ENCODE measurements at places on chromosomes 12 and 14. TPM values are rescaled to one million over a fixed set of nuclear protein-coding genes. Genes with fewer than 3 reads are reported as not detected.

- DNase-seq: peak; percentile 67
Observed at GRCh38 chr12:121005346-121005815, 10.9 kb downstream of the C12orf43 start.

- DNase-seq: no peak
Observed at GRCh38 chr12:105257321-105257728, 21.4 kb upstream of the APPL2 start.

DNA sequence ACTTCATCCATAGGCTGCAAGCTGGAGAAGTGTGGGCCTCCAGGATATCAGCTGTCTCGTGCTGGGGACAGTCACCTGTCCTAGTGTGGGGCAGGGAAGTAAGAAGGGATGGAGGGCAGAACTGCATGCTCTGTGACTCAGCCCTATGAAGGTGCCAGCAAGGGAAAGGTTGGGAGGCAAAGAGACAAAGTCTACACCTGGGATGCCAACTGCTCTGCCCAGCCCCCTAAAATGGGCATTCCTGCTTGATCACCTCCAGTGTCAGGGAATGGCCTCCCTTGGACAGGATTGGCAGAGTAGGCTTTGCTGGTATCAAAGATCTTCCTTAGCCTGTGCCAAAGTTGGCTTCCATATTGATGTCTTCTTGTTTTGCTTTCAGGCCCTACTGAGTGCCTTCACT, 335.0 kb downstream of the BCL11B start:
- DNase-seq: no peak

- DNase-seq: peak; percentile 89
Observed at GRCh38 chr14:67411820-67412421, at the start of gene PLEK2. Gene PLEK2 (minus strand): TSS chr14:67412165. CDS start chr14:67412059, 106 bp downstream.

DNA sequence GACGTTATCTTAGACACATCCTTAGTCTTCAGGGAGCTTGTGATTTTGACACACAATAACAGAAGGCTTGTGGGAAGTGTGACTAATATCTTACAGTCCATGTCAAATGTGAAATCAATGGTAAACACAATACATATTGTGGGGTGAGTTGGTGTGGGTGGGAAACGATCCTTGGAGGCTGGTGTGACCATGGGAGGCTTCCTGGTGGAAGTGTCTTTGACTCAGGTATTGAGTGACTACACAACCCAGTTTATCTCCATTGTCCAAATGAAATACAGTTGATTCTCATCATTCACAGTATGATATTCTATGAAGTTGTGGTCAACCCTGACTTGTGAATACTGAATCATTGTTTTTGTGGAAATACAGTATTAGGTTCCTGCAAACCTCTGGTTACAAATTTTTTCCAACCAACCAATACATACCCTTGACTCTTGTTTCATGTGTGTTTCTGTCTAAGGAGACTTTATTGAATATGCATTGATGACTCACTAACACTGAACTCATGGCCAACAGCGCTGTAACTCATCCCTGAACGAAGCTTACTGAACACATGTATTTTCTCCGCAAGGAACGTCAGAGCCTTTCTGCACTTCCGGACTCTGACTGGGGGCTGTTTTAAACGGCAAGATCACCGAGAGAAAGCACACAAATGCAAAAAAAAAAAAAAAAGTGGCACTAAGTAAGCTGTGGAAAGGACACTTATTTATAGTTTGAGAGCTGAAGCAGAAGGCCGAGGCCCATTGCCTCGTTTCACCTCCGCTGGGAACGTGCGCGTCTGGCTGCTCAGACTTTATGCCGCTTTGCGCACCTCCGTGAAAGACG, 59.0 kb downstream of the CLMN start:
- no peak for DNase-seq

DNA sequence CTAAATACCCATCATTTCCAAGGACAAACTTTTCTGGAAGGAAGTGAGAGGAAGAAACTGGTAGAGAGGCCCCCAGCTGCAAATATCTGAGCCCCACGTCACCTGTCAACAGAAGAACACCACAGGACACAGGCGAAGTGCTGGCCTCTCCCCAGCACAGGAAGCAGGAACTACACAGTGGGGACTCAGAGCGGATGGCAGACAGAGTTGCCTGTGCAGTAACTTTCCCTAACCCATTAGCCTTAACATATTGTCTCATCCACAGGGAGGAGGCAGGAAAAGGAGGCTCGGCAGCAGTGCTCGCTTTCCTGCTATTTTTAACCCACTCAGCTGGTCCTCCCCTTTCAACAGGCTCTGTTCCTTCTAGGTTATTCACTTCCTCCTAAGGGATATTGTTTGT, 111.5 kb upstream of the TMPO start:
- DNase-seq: no peak

- peak; percentile 20 for DNase-seq
Observed at GRCh38 chr14:30874120-30874998, at the start of gene COCH. Gene COCH (plus strand): TSS chr14:30874559. CDS start chr14:30874939, 380 bp downstream.

- no peak for DNase-seq
Observed at GRCh38 chr12:29769162-29769858, 14.4 kb downstream of the TMTC1 start.

DNA sequence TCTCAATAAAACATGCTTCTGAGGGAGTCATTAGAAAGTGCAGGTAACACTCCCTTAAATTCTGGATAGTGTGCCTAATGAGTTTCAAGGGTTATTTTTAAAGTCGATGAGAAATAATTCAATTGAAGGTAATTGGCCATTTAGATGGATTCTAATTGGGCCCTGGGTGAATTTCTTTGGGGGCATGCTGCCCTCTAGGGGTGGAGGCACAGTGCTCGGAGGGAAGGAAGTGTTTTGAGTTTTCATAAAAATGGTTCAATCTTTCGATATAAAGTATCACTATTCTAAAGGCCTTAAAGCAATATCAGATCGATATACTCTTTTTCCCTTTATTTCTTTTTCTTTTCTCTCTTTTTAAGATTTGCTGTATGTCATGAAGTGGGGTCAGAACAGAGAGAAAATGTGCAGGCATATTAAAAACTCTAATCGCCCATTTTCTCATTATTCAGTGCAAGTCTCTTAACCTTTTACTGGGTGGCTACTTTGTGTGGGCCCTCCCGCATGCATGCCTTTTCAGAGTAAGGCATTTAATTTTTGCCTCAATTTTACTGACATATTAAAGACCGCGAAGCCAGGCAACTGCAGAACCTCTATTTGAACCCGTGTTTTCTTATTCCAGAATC, 25.5 kb downstream of the NKX2-8 start:
- DNase-seq: no peak

GRCh38 chr12:111457577-111457976, 51.9 kb downstream of the SH2B3 start:
- no peak for DNase-seq

- no peak for DNase-seq
Observed at GRCh38 chr12:130849561-130850417, 10.7 kb upstream of the STX2 start.

The VWF gene
- total RNA-seq: 20.9 TPM

The SMCO3 gene
- not detected for total RNA-seq

The TRPV4 gene
- 0.10 TPM for total RNA-seq

The USP44 gene
- 0.80 TPM for total RNA-seq

The PLD4 gene
- not detected for total RNA-seq
